Stimulated activated CD4-positive, alpha-beta T cell treated with anti-CD3 and anti-CD28 coated beads, Interleukin-15, amount 100 ng/mL, for 1 hour (primary cell): ENCODE measurements at places on chromosomes 3 and 15.

DNA sequence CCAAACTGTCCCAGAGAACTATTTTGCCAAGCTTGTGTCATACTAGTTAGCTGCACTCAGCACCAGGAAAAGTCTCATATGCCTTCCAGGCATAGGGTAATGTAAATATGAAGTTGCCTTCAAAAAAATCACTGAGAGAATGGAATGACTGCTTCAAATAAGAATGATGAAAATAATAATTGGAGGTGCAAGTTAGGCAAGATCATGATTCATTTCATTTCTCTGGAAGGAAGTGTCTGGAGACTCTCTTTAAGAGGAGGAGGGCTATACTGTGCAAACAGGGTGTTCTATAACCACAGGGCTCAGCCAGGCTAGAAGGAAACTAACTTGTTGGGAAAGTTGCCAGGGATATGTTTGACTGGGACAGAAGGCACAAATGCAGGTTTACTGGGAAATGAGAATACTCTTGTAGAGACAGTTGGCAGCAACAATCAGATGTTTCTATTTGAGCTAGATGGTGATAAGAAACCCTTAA, 4.3 kb downstream of the SIDT1 start:
- DNase-seq: no peak

DNA sequence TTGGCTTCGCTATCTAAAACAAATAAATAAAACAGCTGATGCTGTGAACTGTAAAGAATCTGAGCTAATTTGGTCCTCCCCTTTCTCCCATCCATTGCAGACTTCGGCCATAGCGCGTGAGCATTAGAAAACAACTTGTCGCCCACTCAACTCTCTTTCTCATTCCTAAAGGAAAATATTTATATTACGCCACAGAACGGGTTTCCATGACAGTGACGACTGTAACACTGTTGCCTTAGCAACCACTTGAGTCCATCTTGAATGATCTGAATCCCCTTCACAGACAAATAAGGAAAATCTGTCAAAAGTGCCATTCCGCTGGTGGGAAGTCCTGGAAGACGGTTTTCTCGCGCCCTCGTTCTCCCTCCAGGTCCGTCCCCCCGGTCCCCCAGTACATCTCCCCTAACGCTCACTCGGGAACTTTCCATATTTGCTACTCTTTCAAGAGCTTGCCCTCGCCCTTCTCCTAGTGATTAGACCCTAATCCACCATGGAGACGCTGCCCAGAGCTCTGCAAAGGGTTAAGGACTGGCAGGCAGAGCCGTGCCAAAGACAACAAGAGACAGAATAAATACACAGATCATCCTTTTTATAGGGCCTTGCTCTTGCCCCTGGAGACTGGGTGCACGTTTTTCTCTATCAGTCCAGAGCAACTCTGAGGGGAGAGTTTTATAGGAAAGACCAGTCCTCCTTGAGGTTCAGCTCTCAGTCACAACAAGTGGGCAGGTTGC, 50.5 kb downstream of the CRYGS start:
- DNase-seq: no peak

DNA sequence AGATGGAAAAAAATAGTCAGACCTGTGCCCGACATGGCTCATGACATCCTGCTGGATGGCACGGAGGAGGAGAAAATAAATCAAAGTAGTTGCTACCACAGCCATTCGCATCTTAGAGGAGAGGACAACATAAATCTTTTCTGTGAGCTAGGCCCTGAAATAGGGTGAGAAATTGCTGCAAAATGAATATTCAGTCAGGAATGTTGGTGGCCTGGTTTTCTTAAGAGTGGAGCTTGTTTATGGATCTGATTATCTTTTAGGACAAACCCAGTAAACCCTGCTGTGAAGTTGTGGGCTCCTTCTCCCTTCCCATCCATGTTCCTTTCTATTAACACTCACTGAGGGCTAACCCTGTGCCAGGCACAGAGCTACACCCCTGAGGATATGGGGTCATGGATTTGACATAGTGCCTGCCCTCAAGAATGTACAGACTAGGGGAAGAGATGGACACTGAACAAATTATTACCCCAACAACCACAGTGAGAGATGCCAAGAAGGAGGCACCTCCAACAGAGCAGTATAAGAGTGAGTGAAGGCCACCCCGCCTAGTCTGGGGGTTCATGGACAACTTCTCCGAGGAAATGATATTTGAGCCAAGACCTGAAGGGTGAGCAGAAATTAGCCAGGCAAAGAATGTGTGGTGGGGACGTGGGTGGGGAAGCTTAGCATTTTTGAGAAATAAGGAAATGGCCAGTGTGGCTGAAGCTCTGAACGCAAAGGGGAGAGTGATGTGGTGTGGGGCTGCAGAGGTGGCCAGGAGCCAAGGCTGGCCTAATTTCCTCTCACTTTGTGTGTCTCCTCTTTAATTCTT, 68.9 kb upstream of the ARL8B start:
- DNase-seq: no peak

DNA sequence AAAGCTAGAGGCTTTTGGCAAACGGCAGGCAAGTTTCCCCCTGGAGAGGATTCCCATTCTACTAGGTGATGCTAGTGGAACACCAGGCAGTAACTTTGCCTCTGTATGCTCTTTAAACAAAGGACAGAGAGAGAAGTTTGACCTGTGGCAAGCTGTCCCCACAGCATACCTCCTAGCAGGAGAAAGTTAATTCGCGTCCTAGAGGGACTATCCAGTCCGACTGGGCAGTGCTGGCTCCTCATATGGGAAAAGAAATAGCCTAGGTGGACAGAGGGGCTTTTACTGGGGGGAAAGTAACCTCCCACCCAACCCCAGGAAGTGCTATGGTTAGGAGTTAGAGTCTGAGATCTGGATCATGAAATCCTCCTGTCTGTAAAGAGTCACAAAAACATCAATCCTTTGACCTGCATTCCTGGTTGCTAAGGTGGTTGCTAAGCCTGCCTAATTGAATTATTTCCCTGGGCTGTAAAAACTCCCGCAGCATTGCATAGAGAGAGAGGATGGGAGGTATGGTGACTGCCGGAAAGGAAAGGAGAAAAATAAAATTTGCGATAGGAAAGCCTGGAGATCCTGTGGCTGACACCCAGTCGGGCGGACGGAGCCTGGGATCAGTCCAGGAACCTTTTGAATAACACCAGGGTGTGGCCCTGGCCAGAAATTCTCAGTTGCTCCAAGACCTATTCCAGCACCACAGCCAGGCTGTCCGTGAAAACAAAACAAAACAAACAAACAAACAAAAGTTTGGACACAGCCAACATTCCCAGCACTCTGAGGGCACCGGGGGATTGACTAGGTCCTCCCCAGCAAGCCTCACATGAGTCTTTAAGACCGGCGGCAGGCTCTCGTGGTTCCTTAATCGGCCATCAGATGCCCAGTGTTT, 67.7 kb upstream of the ATP11B start:
- DNase-seq: no peak

GRCh38 chr3:140439527-140439926, 238.3 kb upstream of the TRIM42 start:
- DNase-seq: no peak

GRCh38 chr3:152779653-152780052, 55.3 kb upstream of the P2RY1 start:
- no peak for DNase-seq
